ENCODE measurements at places on chromosomes 12 and 14.
A peak's percentile ranks its signal among the peaks of the same experiment; 100 is the strongest.

- DNase-seq: no peak
Observed at GRCh38 chr12:105444653-105445102, 114.2 kb downstream of the C12orf75 start.

GRCh38 chr14:105363847-105364708 lies 34.3 kb upstream of the TEX22 start:
- no peak for DNase-seq

- no peak for DNase-seq
Observed at GRCh38 chr14:60315196-60315990, 66.4 kb downstream of the PPM1A start.

DNA sequence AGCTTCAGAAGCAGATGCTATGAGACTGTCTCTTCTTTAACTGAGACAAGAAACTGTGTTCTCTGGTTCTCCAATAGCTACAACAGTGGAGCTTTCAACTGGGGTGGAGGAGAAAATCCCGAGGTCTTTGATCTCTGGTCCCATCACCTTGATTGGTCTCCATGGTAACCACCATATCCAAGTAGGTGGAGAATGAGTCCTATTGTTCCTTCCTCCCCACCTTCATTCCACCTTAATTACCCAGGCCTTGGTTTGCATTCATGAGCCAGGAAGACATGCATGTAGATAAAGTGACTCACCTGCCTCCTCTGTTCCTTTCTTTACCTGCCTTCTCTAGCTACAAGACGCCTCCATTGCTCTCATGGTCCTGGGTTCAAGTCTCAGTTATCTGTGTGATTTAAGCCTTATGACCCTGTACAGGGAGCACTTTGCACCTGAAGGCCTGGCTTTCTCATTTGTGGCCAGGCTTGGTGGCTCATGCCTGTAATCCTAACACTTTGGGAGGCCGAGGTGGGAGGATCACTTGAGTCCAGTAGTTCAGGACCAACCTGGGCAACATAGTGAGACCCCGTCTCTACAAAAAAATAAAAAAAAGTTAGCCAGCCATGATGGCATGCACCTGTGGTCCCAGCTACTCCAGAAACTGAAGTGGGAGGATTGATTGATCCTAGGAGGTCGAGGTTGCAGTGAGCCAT lies 157.7 kb upstream of the TBX3 start:
- no peak for DNase-seq

GRCh38 chr14:36619853-36620252 lies 37.4 kb upstream of the NKX2-8 start:
- peak; percentile 2 for DNase-seq

- no peak for DNase-seq
Observed at GRCh38 chr12:62530596-62530995, 64.0 kb downstream of the MON2 start.

- no peak for DNase-seq
Observed at GRCh38 chr14:61332658-61333029, 11.3 kb downstream of the PRKCH start.

DNA sequence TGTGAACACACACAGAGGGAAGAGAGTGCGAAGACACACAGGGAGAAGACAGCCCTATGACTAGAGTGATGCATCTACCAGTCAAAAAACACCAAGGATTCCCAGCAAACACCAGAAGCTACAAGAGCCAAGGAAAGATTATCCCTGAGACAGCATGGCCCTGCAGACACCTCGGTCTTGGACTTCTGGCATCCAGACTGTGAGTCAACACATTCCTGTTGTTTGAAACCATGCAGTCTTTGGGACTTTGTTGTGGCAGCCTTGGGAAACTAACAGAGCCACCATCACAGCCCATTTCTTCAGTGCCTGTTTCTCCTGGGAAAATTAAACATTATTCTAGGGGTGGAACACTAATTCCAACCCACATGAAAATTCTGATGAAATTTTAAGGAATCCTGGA lies 220.6 kb downstream of the GXYLT1 start:
- no peak for DNase-seq

DNA sequence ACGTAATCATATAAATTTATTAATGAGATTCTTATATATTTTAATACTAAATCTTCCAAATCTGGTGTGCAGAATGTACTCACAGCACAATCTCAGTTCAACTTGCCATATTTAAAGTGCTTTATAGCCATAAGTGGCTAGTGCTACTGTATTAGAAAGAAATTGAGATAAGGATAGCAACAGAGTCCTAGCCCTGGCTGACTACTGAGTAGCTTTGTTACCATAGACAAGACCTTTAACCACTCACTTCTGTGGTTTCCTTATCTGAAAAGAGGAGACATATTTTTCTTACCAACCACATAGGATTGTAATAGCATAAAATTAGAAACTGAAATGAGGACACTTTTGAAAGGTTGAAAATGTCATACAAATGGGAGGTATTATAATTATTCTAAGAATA lies 2.0 kb upstream of the CHURC1 start:
- DNase-seq: no peak

DNA sequence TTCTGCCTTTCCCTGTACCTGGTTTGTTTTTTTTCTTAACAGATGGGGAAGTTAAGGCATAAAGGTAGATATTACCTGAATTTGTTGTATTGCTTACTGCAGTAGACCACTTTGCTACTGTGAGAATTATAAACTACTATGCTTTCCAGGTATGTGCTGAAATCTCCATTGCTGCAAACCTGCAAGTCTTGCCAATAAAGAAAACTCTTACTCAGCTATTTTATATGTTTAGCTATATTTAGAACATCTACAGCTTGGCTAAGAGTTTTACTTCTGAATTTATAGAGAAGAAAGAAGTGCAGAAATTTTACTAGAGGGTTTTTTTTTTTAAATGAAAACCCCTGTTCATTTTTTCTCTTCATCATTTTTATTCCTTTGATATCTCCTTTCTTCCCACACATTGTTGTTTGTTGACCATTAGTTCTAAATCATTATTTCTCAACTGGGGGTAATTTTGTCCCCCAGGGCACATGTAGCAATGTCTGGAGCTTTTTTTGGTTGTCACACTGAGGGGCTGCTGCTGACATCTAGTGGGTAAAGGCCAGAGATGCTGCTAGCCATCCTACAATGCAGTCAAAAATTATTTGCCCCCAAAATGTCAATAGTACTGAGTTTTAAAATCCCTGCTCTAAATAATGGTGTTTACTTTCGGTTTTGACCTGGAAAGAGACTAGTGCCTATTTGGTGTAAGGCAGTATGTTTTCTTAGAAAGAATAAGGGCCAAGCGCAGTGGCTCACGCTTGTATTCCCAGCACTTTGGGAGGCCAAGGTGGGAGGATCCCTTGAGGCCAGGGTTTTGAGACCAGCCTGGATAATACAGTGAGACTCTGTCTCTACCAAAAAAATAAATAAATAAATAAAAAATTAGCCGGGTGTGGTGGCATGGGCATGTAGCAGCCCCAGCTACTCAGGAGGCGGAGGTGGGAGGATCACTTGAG lies 48.6 kb downstream of the PCNX1 start:
- peak; percentile 9 for DNase-seq

DNA sequence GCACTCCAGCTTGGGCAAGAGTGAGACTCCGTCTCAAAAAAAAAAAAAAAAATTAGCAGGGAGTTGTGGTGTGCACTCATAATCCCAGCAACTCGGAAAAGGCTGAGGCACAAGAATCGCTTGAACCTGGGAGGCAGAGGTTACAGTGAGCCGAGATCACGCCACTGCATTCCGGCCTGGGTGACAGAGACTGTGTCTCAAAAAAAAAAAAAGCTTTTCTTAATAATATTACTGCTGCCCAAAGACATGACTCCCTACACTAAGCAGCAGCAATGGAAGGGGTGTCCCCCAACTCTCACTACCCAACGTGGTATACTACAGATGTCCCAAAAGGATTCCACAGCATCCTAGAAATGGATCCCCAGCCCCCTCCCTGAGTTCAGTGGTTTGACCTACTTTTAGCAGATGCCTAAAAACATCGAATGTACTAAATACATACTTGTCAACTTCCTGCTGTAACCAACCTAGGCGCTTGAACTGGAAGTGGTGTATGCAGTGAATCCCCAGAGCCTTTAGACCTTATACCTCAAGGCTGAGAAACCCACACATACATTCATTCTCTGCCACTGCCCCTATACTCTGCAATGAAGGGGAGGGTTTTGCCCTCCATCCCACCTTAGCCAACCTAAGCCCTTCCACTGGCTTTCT lies 8.5 kb upstream of the FKBP11 start:
- DNase-seq: no peak

DNA sequence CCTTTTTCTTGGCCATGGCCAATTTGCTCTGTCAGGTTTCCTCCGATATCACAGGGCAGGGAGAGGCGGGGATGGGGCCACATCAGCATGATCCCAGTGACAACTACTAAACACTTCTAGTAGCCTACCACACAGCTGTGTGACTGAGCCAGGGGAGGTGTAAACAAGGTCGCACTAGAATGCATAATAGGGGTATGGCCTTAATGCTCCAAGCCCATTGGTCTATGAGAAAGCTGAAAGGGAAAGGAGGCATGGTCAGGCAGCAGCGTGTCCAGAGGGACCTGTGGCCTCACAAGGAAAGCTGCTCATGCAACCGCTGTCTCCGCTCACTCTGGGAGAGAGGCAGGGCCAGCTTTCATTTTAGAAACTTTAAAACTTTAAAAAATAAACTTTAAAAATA lies 27.5 kb upstream of the ACTR6 start:
- DNase-seq: no peak

DNA sequence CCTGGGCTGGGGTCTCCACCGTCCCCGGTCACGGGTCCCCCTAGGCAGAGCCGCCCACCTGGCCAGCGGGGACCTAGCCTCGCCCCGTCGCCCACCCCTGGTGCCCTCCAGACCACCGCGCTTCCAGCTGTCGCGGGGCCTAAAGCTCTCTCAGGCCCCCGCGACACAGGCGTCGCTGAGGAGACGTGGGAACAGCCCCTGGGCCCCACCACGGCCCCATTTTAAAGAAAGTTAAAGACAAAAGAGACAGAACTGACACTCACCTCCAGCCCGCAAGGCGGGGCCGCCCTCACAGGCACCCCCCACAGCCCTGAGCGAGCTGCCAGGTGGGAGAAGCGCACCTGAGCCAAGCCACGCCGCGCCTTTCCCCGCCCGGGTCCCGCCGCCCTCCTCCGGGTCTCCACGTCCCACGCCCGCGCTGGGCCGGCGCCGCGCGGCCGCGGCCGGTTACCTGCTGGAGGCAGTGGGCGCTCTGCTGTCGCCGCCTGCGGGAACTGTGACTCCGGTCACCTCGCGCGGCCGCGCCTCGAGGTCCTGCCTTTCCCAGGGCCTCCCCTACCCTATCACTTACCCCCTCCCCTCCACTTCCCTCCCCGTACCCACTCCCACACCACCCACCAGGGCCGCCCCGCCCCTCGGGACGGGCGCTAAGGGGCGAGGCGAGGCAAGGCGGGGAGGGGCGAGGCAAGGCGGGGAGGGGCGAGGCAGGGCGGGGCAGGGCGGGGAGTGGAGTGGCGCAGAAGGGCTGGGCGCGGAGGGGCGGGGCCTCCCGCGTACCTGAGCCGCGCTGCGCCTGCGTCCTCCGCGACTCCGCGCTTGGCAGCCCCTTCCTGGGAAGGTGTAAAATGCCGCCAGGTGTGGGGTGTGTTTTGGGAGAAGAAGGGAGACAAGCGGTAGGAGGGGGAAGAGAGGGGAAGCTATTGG lies 31.2 kb downstream of the TC2N start:
- DNase-seq: peak; percentile 90

GRCh38 chr14:105854600-105855245 lies 328.3 kb downstream of the TMEM121 start:
- no peak for DNase-seq

- no peak for DNase-seq
Observed at GRCh38 chr12:120481022-120481767, 11.6 kb upstream of the SRSF9 start.

GRCh38 chr14:66496911-66497310 lies 10.7 kb downstream of the CCDC196 start:
- DNase-seq: no peak

GRCh38 chr12:24423611-24424010 lies 474.1 kb upstream of the SOX5 start:
- DNase-seq: no peak

- DNase-seq: no peak
Observed at GRCh38 chr12:52200086-52200780, 8.4 kb upstream of the KRT80 start.

- DNase-seq: no peak
Observed at GRCh38 chr12:68856510-68856909, 48.5 kb downstream of the MDM2 start.

GRCh38 chr12:12349711-12350665 lies at the start of gene MANSC1:
Gene MANSC1 (minus strand): TSS chr12:12350242. CDS start chr12:12343314, 6,928 bp downstream.
- peak; percentile 96 for DNase-seq

GRCh38 chr12:62834406-62834805 lies 100.5 kb downstream of the PPM1H start:
- DNase-seq: no peak

- no peak for DNase-seq
Observed at GRCh38 chr12:91627225-91627624, 444.6 kb upstream of the DCN start.

- no peak for DNase-seq
Observed at GRCh38 chr14:76351941-76352340, 24.0 kb upstream of the ESRRB start.

DNA sequence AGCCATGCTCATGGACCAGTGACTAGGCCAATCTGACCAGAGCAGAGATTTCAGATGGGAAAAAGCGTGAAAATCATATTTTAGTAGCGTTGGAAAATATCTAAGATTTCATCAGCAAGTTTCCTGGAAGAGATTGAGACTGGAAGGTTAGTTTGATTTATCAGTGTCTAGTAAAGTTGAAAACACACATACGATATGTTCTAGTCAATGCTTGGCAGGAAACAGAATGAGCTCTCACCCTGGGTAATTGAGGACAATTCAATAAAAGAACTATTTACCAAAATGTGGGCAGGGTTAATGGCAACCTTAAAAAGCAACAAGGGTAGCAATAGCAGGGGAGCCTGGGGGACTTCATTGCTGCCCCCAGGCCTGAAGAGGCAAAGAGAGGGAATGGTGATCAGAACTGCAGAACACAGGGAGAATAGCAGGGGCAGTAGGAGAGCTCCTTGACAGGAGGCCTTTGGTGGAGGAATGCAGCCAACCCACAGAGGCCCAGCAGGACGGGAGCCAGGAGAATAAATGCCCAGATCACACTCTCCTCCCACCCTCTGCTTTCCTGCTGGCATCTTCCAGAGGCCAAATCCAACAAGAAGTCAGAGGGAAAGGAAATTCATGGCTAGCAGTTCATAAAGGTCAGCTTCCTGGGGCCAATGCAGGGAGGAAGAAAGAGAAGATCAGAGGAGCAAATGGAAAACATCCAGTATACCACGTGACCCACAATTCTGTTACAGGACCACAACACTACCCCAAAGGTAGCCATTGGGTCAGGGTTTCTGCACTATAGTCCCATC lies 27.6 kb upstream of the LRP6 start:
- DNase-seq: no peak

DNA sequence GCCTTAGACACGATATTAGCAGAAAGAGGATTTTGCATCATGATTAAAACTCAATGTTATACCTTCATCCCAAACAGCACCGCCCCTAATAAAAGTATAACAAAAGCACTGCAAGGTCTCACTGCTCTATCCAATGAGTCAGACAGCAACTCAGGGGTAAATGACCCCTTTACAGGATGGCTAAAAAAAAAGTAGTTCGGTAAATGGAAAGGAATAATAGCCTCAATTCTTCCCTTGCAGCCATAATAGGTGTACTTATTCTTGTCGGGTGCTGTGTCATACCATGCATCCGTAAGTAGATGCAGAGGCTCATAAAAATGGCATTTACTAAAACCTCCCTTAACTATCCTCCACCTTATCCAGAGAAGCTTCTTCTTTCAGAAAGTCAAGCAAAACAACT lies 53.9 kb upstream of the AP4S1 start:
- no peak for DNase-seq

All from DMS53 (cell line).